Amniotic stem cell (primary cell): ENCODE measurements at places on chromosomes 6 and 20.

GRCh38 chr6:142935553-142936517 is 9.1 kb downstream of the HIVEP2 start:
- DNase-seq: no peak

DNA sequence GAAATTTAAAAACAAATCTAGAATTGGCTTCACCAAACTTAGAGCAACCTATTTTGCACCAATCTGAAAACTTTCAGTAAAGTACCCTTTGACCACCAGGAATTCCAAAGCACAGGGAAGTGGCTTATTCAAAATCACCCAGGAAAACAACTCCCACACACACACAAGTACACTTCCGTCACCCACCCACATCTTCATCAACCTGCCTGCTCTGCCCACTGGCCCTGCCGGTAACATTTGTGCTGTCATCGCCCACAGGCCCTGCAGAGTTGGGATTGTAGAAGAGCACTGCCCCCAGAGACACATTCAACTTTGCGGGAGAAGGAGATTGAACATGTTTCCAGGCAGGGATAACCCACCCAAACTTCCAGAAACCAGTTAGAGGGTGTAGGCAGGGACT is 19.3 kb upstream of the SCML4 start:
- DNase-seq: no peak

- DNase-seq: no peak
Observed at GRCh38 chr6:163668061-163668426, 253.5 kb downstream of the QKI start.

GRCh38 chr20:52905241-52905994 is 66.7 kb upstream of the TSHZ2 start:
- DNase-seq: no peak

- DNase-seq: no peak
Observed at GRCh38 chr6:16505711-16506357, 255.4 kb downstream of the ATXN1 start.

- no peak for DNase-seq
Observed at GRCh38 chr20:44837946-44838345, 27.6 kb upstream of the RIMS4 start.

GRCh38 chr20:64011366-64011779 is 24.6 kb upstream of the C20orf204 start:
- DNase-seq: no peak

GRCh38 chr20:41138475-41139226 is 1.3 kb downstream of the PLCG1 start:
- DNase-seq: no peak

GRCh38 chr6:31797588-31797987 is 2.0 kb upstream of the VARS1 start:
- no peak for DNase-seq

GRCh38 chr6:89273816-89274215 is 41.3 kb downstream of the GABRR2 start:
- DNase-seq: no peak

GRCh38 chr6:134002821-134003220 is 49.6 kb downstream of the SLC2A12 start:
- DNase-seq: no peak

- DNase-seq: no peak
Observed at GRCh38 chr6:133407320-133408100, 166.4 kb downstream of the EYA4 start.

GRCh38 chr6:6566766-6567165 is 21.8 kb upstream of the LY86 start:
- DNase-seq: no peak

GRCh38 chr6:4553387-4553786 is 222.8 kb upstream of the CDYL start:
- DNase-seq: no peak

DNA sequence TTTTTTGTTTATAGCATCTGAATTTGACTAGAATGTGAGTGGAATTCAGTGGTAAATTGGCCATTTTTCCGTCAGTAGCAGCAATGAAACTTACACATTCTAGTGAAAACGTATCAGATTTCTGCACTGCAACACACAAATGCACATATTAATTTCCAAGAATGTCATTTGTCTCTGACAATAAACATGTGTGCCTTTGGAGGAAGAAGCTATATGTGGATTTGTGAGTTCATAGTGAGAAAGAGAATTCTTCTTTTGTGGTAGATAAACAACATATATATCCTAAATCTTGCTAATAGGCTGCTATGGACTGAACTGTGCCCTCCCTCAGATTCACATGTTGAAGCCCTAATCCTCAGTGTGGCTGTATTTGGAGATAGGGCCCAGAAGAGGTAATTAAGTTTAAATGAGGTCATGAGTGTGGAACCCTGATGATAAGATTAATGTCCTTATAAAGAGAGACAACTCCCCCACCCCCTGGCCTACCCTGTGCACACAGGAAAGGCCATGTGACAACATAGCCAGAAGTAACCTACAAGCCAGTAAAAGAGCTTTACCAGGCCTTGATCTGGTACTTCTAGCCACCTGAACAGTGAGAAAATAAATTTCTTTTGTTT is 200.2 kb upstream of the EYA4 start:
- DNase-seq: no peak

- no peak for DNase-seq
Observed at GRCh38 chr20:13353261-13353945, 132.3 kb downstream of the ISM1 start.

GRCh38 chr6:11604836-11605506 is 67.4 kb downstream of the TMEM170B start:
- DNase-seq: no peak
